ENCODE measurements at places on chromosomes 16 and 17.

DNA sequence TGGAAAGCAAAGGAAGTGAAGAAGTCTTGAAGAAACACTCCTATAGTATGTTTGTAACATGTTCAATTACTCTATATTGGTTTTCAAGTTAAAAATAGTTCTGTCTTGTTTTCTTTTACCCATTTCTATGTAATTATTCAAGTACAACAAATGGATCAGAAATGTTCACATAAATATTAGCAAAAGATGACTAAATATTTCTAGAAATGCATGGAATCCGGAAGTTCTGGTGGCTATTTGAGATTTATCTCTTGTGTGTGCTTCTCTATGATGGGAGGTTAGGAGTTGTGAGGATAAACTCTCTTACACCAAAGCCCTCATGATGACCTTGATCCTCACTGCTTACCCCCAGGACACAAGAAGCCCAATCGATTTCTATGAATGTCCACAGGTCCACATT is 237.5 kb downstream of the CDH8 start:
- no peak for DNase-seq

DNA sequence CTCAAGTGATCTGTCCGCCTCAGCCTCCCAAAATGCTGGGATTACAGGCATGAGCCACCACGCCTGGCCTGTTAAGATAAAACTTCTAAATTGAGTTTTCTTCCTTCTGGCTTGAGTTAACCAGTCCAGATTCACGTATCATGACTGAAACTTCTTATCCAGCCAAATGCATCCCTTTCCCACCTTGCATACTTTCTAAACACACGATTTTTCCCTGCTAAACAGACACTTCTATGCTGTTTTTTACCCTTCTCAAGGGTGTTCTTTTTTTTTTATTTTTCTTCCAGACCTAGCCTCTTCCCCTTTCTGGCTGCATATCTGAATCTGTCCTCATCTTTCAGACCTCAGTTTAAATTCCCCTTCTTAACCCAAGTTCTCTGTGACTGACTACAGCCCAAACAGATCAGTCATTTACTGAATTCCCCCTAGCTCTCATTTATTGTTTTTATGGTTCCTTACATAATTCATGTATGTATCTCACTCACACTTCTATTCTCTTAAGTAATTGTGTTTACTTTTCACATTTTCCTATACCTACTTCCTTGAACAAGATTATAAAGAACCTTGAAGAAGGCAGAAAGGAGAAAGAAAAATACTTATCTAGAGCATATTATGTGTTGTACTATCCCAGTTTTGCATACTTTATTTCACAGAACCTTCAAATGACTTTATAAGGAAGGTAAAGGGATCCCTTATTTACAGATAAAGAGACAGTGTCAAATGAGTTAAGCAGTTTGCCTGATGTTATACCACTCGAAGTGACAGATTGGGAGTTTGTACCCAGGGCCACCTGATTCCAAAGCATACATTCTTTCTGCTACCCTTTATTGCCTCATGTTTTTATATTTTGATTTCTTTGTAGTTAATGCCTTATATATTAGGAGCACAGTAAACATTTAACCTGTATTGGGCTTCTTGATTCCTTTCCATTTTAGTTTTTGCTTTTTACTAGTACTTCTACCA is 5.2 kb downstream of the EVI2B start:
- no peak for DNase-seq

GRCh38 chr17:12953156-12953555 is 64.7 kb downstream of the ELAC2 start:
- DNase-seq = no peak

- DNase-seq = no peak
These were observed 1000.5 kb downstream of the KCNJ18 start for GRCh38 chr17:22692806-22693171.

DNA sequence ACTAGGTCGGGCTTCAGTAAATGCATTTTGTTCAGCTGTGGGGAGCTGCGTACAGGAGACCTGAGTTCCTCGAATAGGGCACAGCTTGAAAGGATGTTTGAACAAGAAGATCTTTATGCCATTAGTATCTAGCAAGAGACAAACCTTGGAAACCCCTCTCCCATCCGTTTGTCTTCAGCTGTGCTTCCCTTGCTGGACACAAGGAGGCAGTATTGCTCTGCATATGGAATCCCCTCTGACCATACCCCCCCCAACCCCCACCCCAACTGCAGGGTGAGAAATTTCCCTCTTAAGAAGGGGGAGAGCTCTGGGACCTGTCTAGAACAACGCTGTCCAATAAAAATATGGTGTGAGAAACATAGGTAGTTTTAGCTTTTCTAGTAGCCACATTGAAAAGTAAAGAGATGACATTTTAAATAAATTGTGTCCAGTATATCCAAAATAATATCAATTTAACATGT is 1.6 kb downstream of the MRM1 start:
- DNase-seq = peak; percentile 60

- no peak for DNase-seq
These were observed 1965.9 kb downstream of the TP53TG3F start for GRCh38 chr16:35425270-35425669.

GRCh38 chr16:81210807-81211206 is 27.7 kb upstream of the BCO1 start:
- no peak for DNase-seq

DNA sequence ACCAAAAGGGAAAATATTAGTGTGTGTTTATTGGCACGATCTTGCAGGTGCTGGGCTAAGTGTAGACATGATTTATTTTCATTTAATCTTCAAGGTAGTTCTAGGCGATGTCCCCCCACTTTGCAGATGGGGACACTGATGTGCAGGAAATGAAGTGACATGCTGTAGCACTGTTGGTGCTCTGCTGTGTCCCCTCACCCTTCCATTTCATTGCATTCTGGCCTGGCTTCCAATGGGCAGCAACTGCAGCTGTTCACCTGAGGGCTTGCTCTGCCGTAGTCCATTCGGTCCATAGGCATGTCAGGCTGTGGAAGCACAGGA is 123.9 kb downstream of the PRKCB start:
- DNase-seq = no peak

DNA sequence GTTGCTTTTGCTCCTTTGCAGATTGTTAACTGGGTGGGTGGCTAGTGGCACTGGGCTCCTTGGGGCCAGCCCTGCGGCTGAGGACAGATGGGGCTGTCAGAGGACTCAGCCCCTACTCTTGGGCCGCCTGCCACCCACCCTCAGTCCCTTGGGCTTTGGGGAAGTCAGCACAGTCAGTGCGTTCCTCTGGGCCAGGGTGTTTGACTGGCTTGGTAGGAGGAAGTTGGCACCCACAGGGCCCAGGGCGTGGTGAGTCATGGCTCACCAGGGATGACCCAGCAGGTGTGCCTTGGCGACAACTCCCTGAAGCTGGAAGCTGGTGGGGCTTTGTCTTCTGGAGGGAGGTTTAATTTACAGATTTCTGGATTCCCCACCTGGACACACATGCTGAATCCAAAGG is 32.4 kb downstream of the HAPSTR1 start:
- no peak for DNase-seq

GRCh38 chr16:29182501-29182900 is 197.6 kb downstream of the LAT start:
- DNase-seq = no peak

- DNase-seq = no peak
These were observed 471.0 kb downstream of the SHISA9 start for GRCh38 chr16:13372421-13372820.

GRCh38 chr17:36485805-36486203 is 677 bp upstream of the ZNHIT3 start:
- no peak for DNase-seq

GRCh38 chr17:74031316-74032090 is 172.0 kb upstream of the RPL38 start:
- no peak for DNase-seq

GRCh38 chr16:87216841-87217275 is 100.3 kb downstream of the C16orf95 start:
- DNase-seq = no peak

DNA sequence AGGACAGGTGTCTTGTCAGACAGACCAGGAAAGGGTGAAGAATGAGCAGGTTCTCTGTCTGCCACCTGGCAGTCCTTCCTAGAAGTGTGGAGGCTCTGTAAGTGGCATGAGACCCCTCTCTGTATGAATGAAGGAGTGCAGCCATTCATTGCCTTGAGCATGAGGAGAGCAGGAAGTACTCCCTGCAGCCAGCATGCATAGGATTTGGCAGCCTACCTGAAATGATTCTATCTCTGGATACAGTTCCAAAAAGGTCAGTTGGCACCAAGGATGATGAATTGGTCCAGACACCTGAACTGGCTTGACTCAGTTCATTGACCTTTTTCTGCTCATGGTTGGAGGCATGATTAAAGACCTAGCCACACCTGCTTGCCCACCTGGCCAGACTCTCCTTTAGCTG is 163.0 kb downstream of the PRKCB start:
- DNase-seq = no peak

DNA sequence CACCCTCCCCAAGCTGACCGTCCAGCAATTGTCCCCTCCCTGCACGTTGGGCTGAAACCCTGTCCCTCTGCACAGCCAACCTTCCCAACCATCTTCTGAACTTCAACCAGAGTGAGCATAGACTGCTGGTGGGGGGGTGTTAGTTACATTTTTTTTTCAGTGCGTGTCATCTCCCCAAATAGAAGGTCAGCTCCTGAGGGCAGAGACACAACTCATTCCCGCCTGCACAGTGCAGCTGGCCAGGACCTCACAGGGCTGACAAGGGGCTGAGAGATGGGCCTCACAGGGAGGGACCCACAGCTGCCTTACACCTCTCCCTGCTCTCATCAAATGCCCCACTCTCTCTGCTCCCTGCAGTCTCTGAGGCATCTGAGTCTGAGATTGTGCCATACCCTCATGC is 8.4 kb downstream of the SRL start:
- no peak for DNase-seq

Measured in stimulated activated CD8-positive, alpha-beta memory T cell treated with anti-CD3 and anti-CD28 coated beads, Interleukin-7, amount 100 ng/mL, for 4 hours (primary cell).